ENCODE measurements at places on chromosomes 7 and 10.

- peak; percentile 25 for DNase-seq
Measured at GRCh38 chr7:40760293-40760964, 625.6 kb downstream of the SUGCT start.

DNA sequence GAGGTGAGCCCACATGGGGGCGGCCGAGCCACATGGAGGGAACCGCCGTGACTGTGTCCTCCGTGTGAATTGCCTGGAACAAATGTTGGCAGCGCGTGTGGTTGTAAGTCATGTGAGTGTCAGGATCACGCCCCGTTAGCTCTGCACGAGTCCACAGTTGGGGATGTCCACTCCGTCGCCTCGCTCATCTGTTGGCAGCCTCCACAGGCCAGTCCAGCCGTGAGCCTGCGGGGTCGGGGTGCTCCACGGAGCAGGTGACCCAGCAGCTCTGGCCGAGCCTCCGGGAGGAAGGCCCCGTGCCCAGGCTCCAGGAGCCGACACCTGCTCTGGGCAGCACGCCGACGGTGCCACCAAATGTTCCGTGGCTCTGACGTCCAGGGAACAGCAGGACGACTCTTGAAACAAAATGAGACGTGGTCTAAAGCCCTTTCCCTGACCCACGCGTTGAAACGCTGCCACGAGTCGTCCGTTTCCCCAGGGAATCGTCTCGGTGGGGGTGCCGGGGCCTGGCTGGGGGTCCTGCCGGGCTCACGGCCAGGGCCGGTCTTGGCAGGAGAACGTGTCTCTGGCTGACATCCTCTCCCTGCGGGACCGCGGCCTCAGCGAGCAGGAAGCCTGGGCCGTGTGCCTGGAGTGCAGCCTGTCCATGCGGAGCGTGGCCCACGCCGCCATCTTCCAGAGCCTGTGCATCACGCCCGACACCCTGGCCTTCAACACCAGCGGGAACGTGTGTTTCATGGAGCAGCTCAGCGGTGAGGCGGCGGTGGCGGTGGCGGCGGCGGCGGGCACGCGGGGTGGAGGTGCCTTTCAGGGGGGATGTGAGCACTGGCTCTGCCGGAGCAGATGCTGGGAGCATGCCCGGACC lies 7.0 kb downstream of the KNDC1 start:
- no peak for DNase-seq

DNA sequence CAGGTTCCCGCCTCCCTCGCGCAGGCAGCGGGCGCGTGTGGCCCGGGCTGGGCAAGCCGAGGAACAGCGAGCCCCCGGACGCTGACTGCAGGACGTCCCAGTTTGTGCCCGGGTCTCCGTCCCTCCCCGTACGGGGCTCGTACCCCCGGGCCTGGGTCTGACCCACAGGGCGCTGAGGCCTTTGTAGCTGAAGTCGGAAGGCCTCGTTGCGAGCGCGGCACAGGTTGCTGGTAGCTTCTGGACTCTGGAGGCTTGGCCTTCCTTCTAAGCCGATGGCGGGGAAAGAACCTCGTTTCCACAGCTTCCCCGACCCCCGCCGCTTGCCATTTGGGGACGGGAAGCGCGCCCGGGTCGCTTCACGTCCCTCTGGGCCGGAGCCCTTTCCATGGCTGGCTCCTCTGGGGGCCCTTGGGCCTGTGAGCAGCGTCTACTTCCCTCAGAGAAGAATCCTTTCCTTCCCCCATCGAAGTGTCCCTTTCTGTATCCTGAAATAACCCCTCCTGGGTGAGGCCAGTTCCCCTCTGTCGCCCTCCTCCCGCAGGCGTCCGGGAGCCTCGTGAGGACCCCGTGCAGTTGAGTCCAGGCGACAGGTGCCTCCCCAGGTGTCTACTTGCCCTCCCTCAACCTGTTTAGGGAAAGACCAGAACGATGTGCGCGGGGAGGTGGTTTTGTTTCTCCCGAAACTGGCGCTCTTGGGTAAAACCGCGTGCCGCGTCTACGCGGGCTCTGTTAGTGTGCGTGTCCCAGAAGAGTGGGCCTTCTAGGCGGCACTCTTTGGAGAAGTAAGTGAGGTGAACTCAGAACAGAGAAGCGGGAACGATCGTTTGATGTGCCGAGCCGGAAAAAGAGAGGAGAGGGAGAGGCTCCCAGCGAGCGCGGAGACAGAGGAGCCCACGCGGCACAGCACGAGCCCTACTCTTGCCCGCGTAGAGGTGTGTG lies 9.3 kb downstream of the EVX1 start:
- DNase-seq, result no peak

- no peak for DNase-seq
Measured at GRCh38 chr7:128080169-128080568, 48.9 kb upstream of the LRRC4 start.

DNA sequence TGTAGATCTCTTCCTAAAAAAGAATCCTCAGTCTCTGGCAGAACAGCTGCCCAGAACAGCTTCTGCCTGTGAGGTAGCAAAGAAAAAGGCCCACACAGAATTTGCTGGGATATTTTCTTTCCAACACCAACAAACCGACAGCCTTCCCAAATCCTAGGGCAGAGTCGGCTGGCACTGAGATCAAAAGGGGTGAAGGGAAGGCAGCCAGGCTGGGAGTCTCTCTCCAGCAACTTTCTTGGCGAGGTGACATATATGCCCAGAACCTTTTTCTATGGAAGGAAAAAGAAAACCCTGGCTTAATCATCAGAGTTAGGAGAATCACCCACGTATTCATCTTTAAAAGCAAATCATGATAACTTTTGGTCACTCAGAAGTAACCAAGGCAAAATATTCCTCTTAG lies 279.6 kb downstream of the DNAJB6 start:
- no peak for DNase-seq

DNA sequence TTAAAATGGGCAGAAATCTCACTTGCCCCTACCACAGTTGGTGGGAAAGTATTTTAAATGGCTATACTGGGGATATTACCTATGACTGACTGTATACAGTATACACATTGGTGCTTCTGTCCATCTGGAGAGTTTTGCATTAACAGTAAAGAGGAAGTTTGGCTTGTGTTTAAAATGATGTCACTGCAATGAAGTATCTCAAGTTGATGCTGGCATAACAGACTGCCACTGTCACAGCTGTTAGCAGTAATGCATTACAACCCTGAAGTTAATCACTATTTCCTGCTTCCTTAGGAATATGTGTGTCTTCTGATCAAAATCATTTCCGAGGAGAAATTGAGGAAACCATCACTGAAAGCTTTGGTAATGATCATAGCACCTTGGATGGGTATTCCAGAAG lies 1.9 kb downstream of the DKK1 start:
- DNase-seq, result no peak

DNA sequence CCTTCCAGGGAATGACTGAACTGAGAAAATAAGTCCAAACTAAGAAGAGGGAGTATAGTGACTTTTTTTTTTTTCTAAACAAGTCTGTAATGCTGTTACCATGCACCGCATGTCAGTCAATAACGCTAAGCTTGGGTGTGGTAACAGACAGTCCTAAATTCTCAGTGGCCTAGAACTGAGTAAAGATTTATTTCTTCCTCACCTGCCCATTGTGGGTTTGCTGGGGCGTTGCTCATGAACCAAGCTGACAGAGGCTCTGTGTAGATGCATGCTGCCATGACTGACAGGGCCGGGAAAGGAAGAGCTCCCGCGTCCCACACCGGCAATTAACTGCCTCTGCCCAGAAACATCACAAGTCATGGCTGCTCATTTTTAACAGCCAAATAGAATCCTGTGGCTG lies 25.5 kb upstream of the PRKG1 start:
- no peak for DNase-seq

DNA sequence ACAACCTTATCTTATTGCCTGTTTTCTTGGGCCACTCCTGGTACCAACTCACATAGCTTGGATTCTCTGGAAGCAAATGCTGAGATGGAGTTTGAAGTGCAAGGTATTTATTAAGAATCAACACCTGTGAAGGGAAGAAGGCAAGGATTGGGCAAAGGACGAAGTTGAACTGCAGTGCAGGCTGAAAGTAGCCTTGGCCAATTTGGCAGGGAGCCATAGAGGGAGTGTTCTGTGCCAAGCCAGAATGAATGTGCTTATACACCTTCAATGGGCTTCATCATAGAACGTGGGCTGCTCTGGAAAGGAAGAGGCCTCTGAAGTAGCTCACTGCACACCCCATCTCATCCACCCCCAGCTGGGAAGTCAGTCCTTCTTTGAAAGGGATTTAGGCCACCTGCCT lies 79.8 kb upstream of the IFRD1 start:
- DNase-seq, result no peak

DNA sequence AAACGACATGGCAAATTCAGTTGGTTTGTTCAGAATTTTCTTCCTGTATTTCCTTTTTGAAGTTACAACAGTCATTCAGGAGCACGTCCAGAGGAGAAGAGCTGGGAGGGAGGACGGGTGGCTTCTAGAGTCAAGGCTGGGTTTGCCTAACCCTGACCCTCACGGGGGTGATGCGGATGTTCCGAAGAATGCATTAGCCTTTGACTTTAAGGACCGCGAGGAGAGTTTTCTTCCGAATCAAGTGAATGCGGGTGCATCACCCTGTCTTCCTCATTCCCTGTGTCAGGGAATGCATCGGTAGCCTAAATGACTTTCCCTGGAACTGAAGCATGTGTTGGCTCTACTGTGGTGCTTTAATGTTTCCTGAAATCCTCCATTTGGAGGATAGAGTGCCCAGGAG lies 396.6 kb upstream of the GALNT17 start:
- no peak for DNase-seq

- no peak for DNase-seq
Measured at GRCh38 chr10:13920031-13920430, 333.3 kb downstream of the PRPF18 start.

- DNase-seq, result no peak
Measured at GRCh38 chr7:78585980-78586379, 787.4 kb downstream of the PHTF2 start.

- no peak for DNase-seq
Measured at GRCh38 chr10:82668221-82668895, 793.4 kb downstream of the NRG3 start.

- DNase-seq, result no peak
Measured at GRCh38 chr7:47572939-47573757, 8.8 kb downstream of the TNS3 start.

DNA sequence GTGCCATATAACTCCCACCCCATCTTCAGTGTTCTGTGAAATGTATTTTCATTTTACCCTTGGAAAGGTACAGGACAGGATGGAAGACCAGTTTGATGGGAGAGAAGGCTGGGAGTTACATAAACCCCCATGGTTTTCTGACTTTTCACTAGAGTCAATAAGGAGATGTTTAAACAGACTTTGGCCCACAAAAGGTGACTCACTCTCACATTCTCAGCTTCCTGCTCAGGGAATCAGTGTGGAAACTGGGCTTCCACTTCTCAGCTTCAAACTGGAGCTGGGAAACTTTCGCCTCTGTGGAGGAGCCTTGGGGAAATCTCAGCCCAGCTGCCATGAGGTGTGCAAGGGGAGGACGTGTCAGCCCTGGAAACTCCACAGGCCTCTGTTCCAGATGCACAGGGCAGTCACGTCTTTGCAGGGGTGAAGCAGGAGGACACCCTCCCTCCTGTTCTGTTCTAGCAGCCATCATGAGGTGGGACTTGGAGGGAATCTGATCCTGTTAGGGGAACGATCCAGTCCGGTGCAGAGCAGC lies 560.5 kb upstream of the GALNT17 start:
- no peak for DNase-seq

Measured in SK-MEL-5 (cell line).